ENCODE measurements at places on chromosomes 7 and 10.

- no peak for DNase-seq
Observed at GRCh38 chr7:115010441-115010820, 88.5 kb downstream of the MDFIC start.

- no peak for DNase-seq
Observed at GRCh38 chr7:111091593-111092358, 849 bp downstream of the LRRN3 start.

DNA sequence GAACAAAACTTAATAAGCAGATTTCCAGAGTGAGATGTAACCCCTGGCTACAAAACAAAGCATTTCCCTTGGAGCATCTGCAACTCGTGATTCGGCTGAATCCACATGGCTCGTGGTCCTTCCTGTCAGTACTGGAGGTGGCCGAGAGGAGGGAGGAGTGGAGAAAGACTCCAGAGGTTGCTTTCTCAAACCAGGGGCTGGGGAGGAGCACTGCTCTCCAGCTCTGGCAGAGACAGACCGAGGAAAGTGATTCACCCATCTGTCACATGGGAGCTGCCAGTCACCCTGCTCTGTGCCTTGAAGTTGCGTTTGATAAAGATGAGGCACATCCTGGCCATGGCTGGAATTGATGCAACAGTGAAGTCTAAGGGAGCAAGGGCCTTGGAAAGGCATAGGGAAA is 72.7 kb downstream of the COL13A1 start:
- DNase-seq = peak; percentile 85

GRCh38 chr10:88062798-88063472 is 199.5 kb downstream of the PTEN start:
- DNase-seq = peak; percentile 42

DNA sequence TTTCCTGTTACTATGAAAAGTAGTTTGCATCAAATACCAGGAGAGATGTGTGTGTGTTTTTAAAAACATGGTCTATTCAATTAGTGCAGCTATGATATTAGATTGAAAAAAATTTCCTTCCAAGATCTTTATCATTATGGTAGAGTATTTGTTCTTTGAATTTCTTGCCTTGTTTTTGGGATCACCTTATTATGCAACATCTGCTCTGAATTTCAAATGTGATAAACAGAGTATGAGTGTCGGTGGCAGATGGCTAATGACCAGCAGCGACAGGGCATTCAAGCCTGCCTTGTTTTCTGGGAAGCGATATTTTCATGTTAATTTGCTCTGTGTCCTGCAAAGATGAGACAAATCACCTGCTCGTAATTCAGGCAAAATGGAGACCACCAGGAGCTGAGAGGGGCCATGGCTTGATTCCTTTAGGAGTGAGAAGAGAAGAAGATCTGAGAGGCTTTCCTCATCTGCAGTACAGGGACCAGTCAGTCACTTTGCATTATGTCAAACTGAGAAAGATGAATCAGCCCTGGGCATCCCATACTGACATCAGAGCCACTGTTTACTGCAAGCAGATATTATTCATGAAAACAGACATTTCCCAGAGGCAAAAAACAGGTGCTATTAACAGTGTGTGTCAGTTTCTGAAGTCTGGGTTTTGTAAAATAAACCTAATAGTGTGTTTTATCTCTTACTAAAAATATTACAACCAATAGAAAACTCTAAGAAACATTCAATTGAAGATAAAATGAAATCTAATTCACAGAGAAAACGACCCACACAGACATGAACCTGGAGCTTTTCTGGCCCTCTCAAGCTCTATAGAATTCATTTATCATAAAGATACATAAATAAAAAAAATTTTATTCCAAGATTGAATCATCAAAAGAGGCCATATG is 67.6 kb downstream of the CDK6 start:
- DNase-seq = peak; percentile 48

DNA sequence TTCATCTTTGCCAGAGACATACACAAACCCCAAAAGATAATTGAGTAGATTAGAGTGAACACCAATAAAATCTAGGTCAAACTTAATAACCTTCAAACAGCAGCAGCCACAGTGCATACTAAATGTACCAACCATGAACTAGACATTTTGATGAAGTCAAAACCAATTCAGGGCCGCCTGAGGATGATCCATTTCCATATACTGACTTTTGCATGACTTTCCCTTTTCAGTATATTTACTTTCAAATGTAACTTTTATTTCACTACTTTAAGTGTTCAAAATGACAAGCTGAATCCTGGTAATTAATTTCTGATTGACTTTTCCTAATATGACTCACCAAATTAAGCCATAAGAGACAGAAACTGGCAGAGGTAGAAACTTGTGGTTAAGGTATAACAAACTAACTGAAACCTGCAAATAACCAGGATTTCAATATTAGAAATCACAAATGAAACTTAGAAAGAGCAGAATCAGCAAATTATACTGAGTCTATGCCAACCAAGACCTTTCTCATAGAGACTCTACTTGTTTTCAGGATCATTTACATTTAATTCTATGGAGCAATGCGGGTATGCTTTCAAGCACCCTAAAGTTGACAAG is 171.9 kb upstream of the LRRN3 start:
- DNase-seq = no peak

- DNase-seq = no peak
Observed at GRCh38 chr10:129288999-129289584, 177.9 kb upstream of the MGMT start.
